Activated T-cell treated with anti-CD3 and anti-CD28 coated beads, Interleukin-2, amount 50 U/mL, for 72 hours (primary cell): ENCODE measurements at places on chromosomes 2 and 18. TPM values are rescaled to one million over a fixed set of nuclear protein-coding genes. Genes with fewer than 3 reads are reported as not detected.

Gene SKOR2
- total RNA-seq: 0.30 TPM

DNA sequence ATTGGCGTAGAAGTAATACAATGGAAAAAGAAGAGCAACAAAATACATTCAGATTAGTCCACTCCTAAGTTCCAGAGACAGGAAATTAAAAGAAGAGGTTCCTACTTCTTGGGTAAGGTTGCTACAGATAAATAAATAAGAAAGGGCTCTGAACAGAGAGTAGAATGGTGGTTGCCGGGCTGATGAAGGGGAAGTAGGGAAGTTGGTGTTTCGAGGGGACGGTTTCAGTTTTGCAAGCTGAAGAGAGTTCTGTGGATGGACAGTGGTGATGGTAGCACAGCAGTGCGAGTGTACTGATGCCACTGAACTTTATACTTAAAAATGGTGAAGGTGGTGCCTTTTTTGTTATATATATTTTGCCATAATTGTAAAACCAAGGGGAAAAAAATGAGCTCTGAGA, 48.2 kb downstream of the CABYR start:
- H3K27me3 ChIP-seq: peaks cover 6% of the 10 kb centered on the region
- peaks cover 5% of the 10 kb centered on the region for H3K4me1 ChIP-seq
- DNase-seq: no peak
- no peaks in the 10 kb centered on the region for H3K36me3 ChIP-seq
- no peak overlapping the region for H3K27ac ChIP-seq

- no peaks in the 10 kb centered on the region for H3K4me1 ChIP-seq
- no peaks in the 10 kb centered on the region for H3K27me3 ChIP-seq
- peak overlapping the region; percentile 73 for H3K27ac ChIP-seq
- DNase-seq: no peak
These were observed 59.1 kb downstream of the ACSL3 start for GRCh38 chr2:222919841-222920526.

GRCh38 chr2:143217512-143218115, 88.4 kb downstream of the ARHGAP15 start:
- H3K27ac ChIP-seq: peak overlapping the region; percentile 60
- H3K4me1 ChIP-seq: peaks cover 24% of the 10 kb centered on the region
- no peak for DNase-seq
- H3K36me3 ChIP-seq: peaks cover 17% of the 10 kb centered on the region
- H3K27me3 ChIP-seq: no peaks in the 10 kb centered on the region

Gene KCNG3
- 0.16 TPM for total RNA-seq
